ENCODE measurements at places on chromosomes 6 and 20. TPM values are rescaled to one million over a fixed set of nuclear protein-coding genes. Genes with fewer than 3 reads are reported as not detected.

Gene HDGFL1
- not detected for total RNA-seq

Gene SLC17A1
- total RNA-seq, result not detected

Gene AHI1
- total RNA-seq, result 10.7 TPM

Gene CYP39A1
- total RNA-seq, result not detected

Gene GPR31
- not detected for total RNA-seq

Gene TMEM170B
- 0.59 TPM for total RNA-seq
